ENCODE measurements at places on chromosomes 13 and 19.
A peak's percentile ranks its signal among the peaks of the same experiment; 100 is the strongest.

- DNase-seq: no peak
Observed at GRCh38 chr19:8600064-8600463, 10.5 kb downstream of the ADAMTS10 start.

GRCh38 chr13:32636711-32637110 lies 50.5 kb downstream of the PDS5B start:
- no peak for DNase-seq

GRCh38 chr13:100447831-100448230 lies 140.8 kb downstream of the GGACT start:
- DNase-seq: no peak

DNA sequence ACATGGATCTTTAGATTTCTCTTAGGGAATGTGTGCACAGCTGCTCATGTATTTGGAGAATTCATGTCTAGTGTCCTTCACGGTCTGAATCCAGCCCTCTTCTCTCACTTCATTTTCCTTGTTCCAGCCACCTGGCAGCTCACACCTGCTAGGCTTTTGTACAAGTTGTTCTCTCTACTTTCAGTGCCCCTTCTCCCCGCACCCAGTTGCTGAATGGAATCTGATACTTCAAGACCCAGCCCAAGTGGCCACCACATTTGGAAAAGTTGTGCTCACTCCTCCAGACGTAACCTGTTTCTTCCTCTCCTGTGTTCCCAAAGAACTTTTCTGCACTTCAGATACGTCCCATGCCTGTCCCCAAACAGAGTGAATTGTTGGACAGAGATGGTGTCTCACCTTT lies 235.6 kb downstream of the SHISA2 start:
- no peak for DNase-seq

GRCh38 chr19:2887391-2887914 lies 13.3 kb upstream of the ZNF57 start:
- no peak for DNase-seq

GRCh38 chr13:58850161-58850560 lies 1218.6 kb downstream of the PCDH17 start:
- DNase-seq: no peak

DNA sequence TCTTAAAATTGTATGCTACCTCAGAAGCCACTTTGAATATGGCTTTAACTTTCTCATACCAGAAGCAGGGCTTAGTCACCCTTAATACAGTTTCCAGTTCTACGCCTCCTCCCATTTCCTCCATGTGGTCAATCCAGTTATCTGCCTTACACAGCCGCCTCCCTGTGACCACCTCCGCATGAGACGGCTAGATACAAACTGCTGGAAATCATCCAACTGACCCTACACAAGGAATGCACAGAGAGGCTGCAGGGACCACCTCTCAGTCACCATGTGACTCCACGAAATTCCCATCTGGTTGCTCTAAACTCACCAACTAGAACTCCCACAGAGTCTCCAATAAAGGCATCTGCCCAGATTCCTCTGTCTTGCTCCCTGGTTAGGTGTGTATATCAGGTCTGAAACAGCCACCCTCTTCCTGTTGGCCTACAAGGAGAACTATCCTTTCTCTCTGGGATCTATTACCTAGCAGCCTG lies 6.8 kb downstream of the ZNF564 start:
- no peak for DNase-seq

DNA sequence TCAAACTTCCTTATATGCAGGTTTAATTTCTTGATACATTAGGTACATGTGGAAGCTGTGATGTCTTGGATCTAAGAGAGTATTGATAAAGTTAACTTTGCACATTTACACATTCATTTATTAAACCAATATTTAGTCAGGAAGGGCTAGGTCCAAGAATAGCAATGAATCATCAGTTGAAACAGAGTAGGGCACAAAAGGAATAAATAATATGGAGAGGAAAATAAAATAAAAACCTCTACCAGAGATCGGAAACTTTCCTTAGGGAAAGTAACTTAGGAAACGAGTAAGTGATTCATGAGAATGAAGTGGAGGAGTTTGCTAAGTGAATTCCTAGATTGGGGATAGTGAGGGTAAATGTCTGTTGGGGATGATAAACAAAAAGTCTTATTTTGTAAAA lies 259.4 kb upstream of the DACH1 start:
- DNase-seq: no peak

- no peak for DNase-seq
Observed at GRCh38 chr13:50453188-50453587, 390.3 kb downstream of the DLEU7 start.

GRCh38 chr13:80239571-80240255 lies 101.2 kb downstream of the SPRY2 start:
- DNase-seq: no peak

DNA sequence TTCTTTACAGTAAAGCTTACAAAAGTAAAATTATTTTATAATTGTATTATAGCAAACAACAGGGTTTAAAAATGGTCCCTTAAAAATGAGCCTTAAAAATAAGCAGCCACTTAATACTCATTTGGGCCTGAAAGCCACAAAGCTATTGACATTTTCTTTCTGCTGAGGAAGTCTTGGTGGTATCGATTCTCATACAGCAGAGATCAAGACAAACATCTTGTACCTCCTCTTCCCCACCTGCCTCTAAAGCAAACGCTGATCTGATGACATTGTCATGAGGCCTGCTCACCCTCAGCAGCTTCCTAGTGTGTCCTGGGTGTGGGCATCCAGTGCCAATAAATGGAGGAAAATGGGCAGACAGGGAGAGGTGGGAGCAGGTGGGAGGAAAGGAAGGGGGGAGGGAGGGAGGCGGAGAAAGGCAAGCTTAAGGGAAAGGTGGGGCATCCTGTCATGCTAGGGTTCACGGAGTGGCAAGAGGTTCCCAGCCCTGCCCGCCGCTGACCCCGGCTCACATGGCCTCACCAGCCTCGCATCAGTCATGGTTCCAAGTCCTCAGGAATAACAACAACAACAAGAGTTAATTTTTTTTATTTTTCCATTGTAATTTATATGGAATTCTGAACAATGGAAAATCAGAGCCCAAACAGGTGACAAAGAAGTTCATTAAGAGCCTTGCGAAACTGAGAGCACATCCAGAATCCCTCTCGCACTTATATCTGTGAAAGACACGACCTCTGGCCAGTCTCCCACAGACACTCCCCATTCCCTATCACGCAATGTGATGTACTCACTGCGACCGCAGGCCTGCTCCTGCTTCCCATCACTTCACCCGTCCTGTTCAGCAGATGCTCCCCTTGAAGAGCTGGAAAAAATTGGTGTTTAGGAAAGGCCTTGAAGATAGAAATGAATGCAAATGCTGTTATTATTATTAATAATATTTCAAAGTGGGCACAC lies 15.1 kb upstream of the ATP11A start:
- DNase-seq: no peak

GRCh38 chr13:106275446-106276032 lies 259.9 kb downstream of the EFNB2 start:
- no peak for DNase-seq

- DNase-seq: no peak
Observed at GRCh38 chr13:90776051-90776748, 571.3 kb upstream of the MIR17HG start.

DNA sequence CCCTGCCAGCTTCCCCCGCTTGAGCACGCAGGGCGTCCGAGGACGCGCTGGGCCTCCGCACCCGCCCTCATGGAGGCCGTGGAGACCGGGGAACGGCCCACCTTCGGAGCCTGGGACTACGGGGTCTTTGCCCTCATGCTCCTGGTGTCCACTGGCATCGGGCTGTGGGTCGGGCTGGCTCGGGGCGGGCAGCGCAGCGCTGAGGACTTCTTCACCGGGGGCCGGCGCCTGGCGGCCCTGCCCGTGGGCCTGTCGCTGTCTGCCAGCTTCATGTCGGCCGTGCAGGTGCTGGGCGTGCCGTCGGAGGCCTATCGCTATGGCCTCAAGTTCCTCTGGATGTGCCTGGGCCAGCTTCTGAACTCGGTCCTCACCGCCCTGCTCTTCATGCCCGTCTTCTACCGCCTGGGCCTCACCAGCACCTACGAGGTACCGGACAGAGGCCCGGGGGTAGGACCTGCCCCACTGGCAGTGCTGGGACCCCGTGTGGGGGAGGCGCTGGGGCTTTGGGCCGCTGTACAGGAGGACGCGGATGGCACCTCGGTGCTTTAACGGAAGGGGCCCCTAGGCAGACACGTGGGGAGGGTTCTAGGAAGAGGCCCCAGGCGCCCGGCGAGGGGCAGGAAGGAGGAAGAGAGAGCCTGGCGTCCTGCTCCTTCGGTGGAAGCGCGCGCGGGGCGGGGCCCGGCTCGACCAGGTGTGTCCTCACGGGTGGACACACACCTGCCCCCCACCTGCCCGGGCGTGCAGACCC lies 681 bp downstream of the SLC5A5 start:
- DNase-seq: no peak

- DNase-seq: no peak
Observed at GRCh38 chr13:114126789-114127472, 5.5 kb downstream of the RASA3 start.

DNA sequence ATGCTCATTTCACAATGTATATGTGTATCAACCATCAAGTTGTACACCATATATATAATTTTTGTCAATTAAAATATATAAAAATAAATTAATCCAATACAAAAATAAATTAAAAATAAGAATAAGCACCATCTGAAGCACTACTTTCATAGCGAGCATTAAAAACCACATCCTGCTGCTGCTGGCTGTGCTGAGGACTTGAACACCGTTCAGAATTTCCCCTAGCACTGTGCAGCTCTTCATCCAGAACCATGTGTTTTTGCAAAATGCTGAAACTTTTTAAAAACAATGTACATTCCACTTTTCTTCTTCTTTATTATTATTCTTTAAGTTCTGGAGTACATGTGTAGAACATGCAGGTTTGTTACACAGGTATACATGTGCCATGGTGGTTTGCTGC lies 40.0 kb upstream of the FOXO1 start:
- no peak for DNase-seq

DNA sequence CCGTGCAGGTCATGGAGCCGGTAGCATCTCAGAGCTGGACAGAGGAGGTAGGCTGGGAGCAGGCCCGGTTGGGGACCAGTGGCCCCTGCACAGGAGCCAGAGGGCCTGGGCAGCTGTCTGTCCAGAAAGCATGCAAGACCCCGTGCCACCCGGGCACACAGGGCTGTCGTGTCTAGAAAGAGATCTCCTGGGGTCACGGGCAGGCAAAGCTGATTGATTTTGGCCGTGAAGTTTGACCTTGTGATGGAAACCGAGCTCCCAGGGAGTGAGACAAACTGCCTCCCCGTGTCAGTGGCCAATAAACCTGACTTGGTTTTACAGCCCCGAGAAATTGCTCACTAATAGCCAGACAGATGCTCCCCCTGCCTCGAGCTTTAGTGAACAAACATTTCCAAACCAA lies 98.8 kb downstream of the KDM4B start:
- no peak for DNase-seq

DNA sequence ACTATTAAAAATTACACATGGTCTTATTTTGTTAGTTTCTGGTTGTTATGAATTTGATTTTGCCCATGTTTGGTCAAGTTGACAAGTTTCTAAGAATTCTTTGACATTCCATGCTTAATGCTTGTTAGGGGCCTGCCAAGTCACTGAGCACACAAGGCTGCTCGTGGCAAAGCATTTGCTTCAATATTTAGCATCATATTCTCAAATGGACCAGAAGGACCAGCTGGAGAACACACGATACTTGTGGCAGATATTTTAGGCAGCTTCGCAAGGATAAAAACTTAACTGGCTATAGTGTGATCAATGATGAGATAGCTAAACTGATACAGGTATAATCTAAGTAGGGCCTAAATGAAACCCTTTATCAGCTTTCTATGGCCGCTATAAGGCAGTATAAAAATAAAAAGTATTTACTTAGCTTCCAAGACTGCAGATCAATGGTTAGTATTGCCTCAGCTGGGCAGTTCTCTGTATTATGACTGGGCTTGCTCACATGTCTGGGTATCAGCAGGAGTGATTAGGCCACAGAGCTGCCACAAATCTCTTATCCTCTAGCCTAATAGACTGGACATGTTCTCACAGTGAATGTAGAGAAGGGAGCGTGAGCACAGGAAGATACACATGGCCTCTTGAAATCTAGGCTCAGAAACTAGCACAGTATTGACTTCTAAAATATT lies 155.9 kb upstream of the SPRY2 start:
- no peak for DNase-seq

DNA sequence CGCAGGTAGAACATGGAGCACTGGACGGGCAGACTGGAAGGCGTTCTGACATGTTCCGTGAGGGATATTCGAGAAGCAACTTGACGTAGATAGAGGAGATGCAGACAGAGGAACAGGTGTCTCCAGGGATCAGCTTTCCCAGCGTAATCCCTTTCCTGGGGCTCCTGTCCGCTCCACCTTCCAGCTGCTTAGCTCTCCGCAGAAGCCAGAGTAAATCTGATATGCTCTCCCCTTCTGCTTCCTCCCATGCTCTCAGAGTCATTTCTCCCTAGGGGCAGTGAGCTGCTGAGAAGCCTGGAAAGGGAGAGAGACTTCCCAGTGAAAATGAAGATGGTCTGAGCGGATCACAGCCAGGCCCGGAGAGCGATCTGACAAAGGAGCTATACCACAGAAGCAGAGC lies 23.0 kb upstream of the OLFM4 start:
- no peak for DNase-seq

DNA sequence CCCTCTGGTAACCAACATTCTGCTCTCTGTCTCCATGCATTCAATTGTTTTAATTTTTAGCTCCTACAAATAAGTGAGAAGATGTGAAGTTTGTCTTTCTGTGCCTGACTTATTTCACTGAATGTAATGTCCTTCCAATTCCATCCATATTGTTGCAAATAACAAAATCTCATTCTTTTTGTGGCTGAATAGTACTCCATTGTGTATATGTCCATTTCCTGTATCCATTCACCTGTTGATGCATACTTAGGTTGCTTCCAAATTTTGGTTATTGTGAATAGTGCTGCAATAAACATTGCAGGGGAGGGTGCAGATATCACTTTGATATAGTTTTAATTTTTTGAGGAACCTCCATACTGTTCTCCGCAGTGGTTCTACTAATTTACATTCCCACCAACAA lies 2.5 kb upstream of the ZNF284 start:
- no peak for DNase-seq

- DNase-seq: peak; percentile 20
Observed at GRCh38 chr19:34145741-34146202, 26.5 kb upstream of the LSM14A start.

GRCh38 chr13:86914757-86915156 lies 756.4 kb upstream of the SLITRK5 start:
- DNase-seq: no peak

- no peak for DNase-seq
Observed at GRCh38 chr19:49951806-49952478, 9.0 kb downstream of the SIGLEC11 start.

GRCh38 chr13:23859455-23859854 lies 29.7 kb downstream of the MIPEP start:
- no peak for DNase-seq

- DNase-seq: no peak
Observed at GRCh38 chr19:5058521-5059212, 89.8 kb downstream of the KDM4B start.
